GF-D8 (cell line): ENCODE measurements at places on chromosomes 16 and 17.

- DNase-seq: no peak
These were observed 8.3 kb upstream of the NLRC5 start for GRCh38 chr16:56980792-56981724.

DNA sequence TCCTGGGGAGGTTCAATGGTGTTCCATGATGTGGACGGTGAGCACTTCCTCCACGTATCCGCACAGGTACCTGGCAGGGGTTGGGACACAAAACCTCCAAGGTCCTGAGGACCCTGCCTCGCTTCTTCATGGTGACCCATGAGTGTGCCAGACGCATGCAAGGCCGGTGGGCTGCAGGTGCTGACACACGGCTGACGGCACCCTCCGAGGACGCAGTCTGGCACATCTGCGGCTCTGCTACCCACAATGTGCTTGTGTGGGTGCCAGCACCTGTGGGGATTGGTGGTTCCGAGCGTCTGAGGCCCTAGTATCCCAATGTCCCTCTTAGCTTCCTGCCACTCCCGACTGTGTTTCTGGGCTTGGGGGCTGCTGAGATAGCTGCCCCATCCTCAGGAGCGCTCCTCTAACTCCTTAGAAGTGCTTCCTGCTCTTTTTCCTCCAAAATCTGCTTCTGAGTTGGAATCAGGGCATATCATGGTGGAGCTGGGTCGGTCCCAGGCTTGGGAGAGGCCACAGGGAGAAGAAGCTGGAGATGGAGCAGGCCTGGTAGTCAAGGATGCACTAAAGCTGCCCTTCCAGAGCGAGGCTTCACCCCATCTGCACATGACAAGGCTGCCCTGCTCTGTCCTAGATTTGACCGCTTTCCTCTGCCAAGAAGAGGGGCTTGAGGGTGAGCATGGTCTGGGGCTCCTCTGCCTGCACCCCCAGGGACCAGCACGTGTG is 1.6 kb downstream of the CYGB start:
- no peak for DNase-seq

GRCh38 chr17:29150161-29150560 is 30.0 kb downstream of the MYO18A start:
- DNase-seq: no peak

- DNase-seq: no peak
These were observed 1.1 kb upstream of the PIGQ start for GRCh38 chr16:568401-569258.

- DNase-seq: no peak
These were observed 134.1 kb downstream of the IRF8 start for GRCh38 chr16:86033016-86033474.

GRCh38 chr17:19513897-19514488 is 19.7 kb upstream of the SLC47A1 start:
- DNase-seq: no peak

GRCh38 chr17:67830440-67830839 is 5.1 kb downstream of the BPTF start:
- DNase-seq: no peak

DNA sequence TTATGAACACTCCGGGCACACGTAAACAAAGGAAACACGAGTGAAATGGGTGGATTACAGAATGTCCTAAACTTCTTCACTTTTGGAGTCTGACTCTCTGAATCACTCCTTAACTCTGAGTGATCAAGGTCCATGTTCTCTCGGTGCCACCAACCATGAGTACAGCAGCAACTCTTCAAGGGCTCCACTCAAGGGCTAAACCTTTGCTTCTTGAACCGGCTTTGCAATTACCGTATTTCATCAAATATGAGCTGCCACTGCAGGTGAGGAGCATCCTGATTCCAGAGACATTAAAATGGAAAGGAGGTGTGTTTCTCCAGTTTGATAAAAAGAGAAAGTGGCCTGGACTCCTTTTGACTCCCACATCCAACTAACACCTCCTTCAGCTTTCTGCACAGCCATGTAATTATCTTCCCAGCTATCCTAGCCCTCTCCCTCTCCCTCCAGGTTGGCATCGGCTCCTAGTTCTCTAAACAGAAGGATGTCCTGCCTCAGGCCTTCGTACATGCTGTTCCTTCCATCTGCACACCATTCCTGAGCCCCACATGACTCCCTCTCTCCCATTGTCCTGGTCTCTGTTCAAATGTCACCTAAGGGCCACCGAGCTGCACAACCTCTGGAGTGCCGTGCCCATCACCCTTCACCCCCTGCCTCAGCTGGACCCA is 61.4 kb downstream of the ZDHHC7 start:
- no peak for DNase-seq

DNA sequence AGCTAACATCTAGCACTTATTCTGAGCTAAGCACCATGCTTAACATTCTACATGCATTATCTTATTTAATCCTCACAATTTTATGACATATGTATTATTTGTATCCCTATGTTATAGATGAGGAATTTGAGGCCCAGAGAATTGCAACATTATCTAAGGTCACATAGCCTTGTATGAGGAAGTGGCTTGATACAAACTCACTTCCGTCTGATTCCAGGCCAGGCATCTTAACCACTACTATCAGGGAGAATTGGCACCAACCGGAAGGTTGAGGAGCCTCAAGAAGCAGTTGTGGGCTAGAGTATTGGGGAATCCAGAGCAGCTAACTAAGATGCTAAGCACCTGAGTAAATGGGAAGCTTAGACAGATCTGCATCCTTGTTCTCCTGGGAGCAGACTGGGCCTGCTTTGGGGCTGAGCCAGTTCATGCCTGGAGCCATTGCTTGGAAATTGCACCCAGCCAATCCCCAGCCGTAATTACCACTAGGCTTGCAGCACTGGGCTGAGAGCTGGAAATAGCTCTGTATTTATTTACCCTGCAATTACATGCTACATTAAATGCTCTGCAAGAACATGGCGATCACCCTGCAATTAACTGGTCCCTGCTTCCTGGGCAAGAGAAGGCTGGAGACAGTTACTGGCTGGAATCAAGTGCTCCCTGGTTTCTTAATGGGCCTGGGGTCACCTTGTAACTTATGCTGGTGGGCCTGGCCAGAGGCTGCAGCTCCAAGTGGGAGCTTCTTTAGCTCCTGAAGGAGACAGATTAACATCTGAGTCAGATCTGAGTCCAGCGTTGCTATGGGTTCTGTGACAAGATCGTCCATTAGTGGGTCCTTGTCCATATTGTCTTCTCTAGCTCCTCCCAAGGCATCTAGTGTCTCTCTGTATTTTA is 273.1 kb upstream of the CCL2 start:
- no peak for DNase-seq

DNA sequence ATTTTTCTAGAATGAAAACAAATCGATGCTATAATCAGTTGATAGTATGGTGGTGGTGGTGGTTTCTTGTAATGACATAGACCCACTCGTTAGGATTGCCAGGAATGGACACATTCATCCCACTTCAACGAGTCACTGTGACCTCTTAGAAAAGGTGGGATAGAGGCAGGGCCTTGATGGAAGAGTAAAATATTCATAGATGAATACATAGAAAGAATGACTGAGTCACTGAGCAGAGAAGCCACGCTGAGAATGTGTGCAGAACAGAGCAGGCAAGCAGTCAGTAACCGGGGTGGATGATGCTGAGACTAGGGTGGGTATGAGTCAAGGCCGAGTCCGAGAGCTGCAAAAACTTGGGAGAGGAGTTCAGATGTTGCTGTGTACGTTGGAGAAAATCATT is 129.9 kb downstream of the PITPNC1 start:
- no peak for DNase-seq

GRCh38 chr16:84864326-84864955 is 44.7 kb downstream of the CRISPLD2 start:
- no peak for DNase-seq

DNA sequence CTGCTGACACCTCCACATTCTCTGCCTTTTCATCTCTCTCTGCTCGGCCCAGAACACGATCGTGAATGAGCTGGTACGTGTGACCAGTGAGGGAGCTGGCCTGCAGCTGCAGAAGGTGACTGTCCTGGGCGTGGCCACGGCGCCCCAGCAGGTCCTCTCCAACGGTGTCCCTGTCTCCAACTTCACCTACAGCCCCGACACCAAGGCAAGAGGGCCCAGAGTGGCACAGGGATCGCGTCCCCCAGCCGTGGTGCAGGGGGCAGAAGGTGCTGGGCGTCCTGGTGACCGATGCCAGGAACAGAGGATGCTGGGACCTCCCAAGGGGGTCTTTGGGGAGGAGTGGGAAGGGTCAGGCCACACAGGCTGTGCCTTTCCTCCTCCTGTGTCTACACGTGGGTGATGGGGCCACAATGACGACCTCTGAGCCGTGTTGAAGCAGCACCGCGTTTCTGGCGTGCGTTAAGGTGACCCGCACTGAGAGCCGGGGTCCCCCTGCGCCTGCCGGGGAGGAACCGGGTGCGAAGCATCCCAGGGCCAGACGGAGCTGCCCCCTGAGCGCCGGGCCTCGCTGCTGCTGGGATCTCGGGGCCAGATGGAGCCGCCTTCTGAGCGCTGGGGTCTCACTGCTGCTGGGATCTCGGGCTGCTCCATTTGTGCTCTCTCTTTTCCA is 17.4 kb downstream of the GAA start:
- DNase-seq: no peak
